ENCODE measurements at places on chromosomes 5 and 9.

DNA sequence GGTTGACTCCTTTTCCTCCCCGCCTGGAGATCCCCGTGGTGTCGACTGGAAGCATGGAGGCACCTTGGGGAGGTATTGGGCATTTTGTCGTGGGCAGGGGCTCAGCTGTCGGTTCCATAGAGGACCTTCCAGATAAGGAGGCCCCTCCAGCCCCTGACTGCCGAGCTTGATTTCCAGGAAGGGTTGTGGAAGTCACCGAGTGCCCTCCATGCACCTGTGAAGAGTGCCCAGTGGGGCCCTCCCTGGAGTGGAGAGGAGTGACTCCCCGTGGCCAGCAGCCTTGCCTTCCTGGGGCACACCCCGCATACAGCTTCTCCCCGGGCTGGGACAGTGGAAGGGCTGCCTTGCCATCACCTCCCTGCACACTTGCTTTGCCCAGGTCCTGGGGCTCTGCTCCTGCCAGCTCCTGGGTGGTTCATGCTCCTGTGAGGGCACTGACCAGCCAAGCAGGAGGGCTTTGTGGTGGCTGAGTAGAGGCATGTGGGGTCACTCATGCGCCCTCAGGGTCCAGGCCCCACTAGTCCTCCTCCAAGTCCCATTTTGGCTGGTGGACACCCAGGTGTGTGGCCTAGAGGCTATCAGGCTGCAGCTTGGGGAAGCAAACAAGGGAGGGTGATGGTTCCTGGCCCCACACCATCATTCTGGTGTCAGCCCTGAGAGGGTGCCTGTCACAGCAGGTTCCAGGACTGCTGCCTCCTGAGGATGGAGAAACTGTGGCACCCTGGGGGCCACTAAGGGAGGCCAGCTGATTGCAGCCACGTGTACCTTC lies 133.0 kb downstream of the WNK2 start:
- DNase-seq = no peak

GRCh38 chr9:93354451-93354850 lies 97.0 kb upstream of the FAM120A start:
- DNase-seq = no peak

GRCh38 chr9:23586906-23587305 lies 239.1 kb downstream of the ELAVL2 start:
- DNase-seq = no peak

DNA sequence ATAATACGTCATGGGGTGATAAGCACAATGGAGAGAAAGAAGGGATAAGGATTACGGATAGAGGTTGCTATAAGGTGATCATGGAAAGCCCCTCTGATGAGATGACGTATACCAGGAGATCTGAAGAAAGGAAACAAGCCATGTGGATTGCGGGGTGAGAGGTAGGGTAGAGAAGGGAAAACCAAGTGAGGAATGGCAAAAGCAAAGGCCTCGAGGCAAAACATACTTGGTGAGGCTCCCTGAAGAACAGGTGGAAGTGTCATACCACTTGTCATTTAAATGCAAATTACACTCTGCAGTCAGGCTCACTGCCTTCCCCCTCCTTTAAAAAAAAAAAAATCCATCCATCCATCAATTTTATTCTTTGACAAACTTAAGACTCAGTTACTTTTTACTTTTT lies 420.8 kb downstream of the RAB3C start:
- DNase-seq = no peak

DNA sequence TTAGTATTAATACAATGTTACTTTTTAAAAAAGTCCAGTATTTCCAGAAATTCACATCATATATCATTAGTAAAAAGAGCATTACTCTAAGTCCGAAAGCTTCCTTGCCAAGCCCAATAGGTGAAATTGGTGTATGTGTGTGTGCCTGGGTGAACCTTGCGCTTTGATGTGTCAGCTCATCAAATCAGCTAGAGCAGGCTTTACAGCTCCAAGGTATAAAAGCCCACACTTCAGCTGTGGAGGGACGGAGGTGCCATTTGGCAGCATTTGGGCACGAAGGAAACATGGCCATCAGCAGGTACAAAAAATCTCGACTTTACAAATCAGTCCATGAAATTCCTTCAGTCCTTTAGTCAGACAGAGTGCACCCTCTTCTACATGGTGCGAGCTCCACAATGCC lies 76.5 kb upstream of the IL7R start:
- no peak for DNase-seq

DNA sequence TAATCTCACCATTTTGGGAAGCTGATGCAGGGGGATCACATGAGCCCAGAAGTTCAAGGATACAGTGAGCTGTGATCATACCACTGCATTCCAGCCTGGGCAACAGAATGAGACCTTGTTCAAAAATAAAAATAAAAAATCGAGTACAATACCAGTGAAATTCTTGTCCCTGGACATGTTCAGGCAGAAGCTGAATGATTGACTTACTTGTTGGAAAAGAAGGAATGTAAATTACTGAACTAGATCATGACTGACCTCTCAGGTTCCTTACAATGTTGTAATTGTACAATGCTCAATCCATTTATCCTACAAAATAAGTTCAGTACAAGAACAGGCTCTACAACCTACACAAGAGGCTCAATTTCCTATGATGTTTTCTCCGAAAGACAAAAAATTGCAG lies 1010.4 kb downstream of the TLE1 start:
- DNase-seq = no peak

GRCh38 chr5:1799110-1799601 lies 481 bp downstream of the MRPL36 start:
- DNase-seq = no peak

GRCh38 chr9:26746357-26747072 lies 146.1 kb downstream of the CAAP1 start:
- no peak for DNase-seq

GRCh38 chr5:74641735-74642542 lies 1.4 kb upstream of the ENC1 start:
- no peak for DNase-seq

- no peak for DNase-seq
Measured at GRCh38 chr9:7879551-7880245, 80.1 kb upstream of the DMAC1 start.

All from activated effector memory CD4-positive, alpha-beta T cell treated with Interleukin-2 at 50 U/mL for 16 hours (primary cell).